ENCODE measurements at places on chromosomes 3 and 15.

GRCh38 chr3:158830391-158830790 lies 28.5 kb downstream of the MFSD1 start:
- DNase-seq = no peak

- no peak for DNase-seq
Observed at GRCh38 chr3:153372326-153372725, 210.3 kb downstream of the RAP2B start.

DNA sequence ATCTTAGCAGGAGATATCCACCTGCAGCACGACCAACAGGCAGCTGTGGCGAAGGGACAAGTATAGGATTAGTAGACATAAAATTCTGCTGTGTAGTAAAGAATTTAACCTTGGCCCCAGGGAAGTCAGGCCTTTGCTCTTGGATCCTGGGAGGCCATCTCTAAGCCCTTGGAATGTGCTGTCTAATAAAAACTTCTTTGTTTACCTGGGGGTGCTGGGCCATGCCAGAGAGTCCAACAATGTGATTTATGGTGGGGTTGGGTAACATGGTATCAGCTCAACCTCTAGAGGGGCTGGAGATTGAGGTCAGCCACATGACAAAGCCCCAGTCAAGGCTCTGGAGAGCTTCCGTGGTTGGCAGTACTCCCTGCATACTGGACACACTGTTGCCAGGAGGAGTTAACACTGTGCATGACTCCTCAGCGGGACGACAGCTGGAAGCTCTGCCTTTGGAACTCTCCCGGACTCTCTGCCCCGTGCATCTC lies 52.4 kb downstream of the HEG1 start:
- no peak for DNase-seq

DNA sequence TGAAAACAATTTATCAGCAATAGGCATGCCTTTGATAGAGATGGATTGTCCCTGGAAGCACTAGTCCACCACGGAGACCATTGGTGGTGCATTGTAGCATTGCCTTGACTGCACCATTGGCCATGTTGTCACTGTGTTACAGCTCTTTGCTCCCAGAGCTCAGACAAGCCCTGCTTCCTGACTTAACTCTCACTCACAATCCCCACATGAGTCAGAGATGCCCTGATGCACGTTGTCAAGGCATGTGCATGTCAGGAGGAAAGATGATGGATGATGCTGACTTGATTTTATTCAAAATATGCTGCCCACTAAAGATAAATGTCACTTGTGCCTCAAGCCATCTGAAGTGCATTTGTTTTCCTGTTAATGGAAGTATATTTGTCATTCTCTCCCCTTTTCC lies 266.1 kb downstream of the ARRDC4 start:
- DNase-seq = no peak

GRCh38 chr3:63968612-63969350 lies 54.5 kb downstream of the PSMD6 start:
- peak; percentile 31 for DNase-seq

DNA sequence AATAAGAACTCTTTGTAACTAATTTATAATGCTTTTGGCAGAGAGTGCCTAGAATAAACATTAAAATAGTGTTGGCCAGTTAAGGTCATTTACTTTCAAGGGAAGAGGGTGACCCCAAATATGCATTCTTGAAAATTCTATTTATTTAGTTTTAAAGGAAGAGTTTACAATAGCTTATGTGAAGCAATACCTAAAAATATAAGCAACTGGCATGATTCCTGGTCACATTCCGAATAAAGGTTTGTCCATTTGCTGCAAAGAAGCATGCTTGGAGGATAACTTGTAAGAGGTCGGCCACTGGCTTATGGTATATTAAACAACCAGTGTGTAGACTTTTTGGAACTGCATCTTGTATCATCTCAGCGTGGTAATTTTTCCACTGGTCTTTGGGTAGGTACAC lies 10.2 kb downstream of the MITF start:
- DNase-seq = no peak

- DNase-seq = no peak
Observed at GRCh38 chr15:25891081-25891480, 28.0 kb upstream of the ATP10A start.

- DNase-seq = no peak
Observed at GRCh38 chr3:159057621-159058020, 255.8 kb downstream of the MFSD1 start.

DNA sequence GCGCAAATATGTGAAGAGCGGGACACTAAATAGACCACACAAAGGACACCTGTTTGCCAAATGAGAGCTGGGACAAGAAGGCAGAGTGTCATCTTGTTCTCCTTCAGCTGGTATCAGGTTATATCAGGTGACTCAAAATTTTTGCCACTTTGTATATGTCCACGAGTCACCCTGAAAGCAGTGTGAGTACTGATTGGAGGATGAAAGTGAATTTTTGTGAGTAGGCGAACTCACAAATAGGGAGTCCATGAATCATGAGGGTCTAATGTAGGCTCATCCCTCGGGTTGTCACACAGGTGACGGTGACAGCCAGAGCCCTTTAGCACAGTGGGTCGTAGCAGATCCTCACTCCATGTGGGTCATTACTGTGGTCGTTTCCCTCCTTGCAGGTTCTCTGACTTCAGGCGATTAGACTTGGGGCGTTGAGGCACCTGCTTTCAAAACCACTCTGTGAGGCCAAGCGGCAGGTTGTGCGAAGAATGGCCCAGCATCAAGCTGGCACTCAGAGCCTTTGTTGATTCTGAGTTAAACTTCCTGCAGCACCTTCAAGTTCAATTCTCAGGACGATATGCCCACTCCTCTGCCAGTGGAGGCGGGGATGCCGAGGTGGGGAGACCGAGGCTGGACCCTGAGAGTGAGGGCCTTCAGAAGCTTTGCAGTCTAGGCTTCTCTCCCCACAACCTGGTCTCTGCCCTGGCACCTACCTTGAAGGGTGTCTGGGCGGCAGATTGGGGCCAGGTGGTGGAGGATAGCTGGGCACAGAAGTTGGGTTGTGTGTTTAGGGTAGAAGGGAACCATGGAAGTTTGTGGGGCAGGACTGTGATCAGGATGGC lies 173.8 kb downstream of the SMAD6 start:
- DNase-seq = no peak

DNA sequence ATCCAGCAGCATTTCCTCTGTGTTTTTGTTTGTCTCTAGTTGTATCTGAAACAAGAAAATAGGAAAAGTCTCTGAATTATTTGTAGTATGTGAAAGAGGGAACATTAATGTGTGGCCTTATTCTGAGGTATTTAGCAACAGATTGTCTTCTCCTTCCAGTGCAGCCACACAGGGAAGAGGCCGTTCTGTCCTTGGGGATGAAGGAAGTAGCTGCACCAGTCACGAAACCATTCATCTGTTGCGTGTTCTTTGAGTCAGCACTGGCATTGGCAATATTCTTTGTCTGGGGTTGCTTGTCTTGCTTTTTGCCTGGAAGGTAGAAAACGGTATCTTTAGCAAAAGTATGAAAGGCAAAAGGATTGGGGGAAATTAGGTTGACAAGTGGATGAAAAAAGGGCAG lies 91.6 kb downstream of the CDIN1 start:
- DNase-seq = no peak

DNA sequence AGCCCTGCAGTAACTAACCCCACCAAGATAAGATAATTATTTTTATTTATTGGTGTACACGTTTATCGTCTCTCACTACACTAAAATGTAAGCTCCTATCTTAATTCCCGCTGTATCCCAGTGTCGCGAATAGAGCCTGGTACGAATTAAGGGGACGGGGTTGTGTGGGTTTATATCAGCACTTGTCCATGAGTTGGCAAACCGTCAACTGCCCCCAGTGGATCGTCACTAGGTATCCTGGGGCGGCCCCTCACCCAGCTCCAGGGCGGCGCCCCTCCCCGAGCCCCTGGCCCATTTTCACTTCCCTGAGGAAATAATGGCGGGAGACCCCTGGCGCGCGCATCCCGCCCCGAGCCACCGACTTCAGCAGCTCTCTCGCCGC lies 465 bp downstream of the RUVBL1 start:
- no peak for DNase-seq

Measured in CD4-positive, alpha-beta T cell treated with Interleukin-21 for 1 hour (primary cell).